ENCODE measurements at places on chromosomes 2 and 18. TPM values are rescaled to one million over a fixed set of nuclear protein-coding genes. Genes with fewer than 3 reads are reported as not detected.

The ITGA6 gene
- 2.5 TPM for total RNA-seq

The CFC1 gene
- not detected for total RNA-seq

The PLB1 gene
- 0.39 TPM for total RNA-seq

The DAPL1 gene
- not detected for total RNA-seq

The TCF23 gene
- not detected for total RNA-seq
